GM12891 (cell line): ENCODE measurements at places on chromosomes 6 and 20.

DNA sequence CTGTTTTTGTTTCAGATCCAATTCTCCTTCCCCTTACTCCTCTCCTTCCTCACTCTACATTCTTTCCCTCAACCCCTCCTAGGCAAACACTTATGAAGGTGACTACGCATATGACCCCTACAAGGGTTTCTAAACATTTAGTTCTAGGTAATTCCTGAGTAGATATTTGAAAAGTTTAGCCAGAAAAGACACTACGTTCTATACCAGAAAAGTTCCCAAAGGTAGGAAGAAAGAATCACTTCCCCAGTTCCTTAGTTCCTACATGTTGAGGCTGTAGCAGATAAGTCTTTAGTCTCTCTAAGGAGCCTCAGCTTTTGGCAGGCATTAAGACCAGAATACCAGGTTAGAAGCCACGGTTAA is 11.6 kb downstream of the POU3F2 start:
- no peak for DNase-seq

- DNase-seq, result no peak
These were observed 48.7 kb downstream of the UNC5CL start for GRCh38 chr6:40990301-40990700.

DNA sequence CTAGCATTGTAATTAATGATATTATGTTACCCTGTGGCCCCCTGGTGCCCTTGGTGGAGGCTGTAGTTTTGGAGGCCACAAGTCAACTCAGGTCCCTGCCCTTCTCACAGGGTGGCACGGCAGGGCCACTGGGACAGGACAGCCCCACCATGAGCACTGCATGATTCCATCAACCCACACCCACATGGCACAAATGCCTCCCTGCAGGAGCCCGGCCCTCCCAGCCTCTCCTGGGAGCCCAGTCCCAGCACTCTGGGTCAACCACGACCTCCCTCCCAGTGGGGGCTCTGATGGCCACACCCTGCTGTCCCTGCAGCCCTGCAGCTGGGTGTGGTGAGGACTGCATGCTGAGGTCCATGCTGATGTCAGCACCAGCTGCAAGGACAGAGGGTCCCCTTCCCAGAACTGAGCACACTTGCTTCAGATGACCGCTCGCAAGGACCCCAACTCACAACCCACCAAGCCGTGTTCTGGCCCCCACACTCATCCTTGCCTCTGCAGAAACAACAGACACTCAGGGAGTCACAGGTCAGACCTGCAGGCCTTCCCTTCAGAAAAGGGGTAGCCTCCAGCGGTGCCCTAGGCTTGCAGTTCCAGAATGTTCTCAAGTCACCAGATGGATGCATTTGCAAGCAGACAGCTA is 15.7 kb upstream of the CST7 start:
- no peak for DNase-seq

DNA sequence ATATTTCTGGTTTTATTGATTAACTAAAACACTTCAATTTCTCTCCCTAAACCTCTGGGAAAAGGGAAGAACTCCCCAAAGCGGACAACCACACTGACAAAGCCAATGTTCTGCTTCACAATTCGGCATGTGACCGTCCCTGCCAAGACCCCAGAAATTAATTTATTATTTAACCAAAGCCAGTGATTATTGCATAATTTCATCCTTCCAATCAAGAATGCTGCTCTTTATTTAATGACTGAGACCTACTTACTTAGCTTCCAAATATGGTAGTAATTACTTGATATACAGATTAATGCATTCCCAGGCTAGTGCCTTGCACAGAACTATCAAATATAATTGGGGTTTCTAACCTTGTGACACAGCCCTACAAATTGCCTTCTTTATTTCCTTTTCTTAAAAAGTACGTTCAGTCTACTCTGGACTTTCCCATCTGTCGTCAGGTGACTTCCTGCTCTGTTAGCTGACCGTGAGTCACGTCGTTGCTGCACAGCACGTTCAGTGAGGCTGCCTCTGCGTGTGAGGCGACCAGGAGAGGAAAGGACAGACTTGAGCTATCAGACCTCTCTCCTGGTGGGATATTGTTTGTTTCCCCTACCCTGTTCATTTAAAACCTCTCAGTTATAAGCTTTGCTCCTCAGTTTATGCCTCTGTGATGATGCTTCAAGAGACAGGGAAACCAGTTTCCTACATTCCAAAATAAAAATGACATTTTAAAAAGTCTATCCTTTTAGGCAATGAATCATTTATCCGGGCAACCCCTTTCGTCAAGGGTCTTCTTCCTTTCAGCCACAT is 55.7 kb upstream of the TNFAIP3 start:
- peak; percentile 55 for DNase-seq

DNA sequence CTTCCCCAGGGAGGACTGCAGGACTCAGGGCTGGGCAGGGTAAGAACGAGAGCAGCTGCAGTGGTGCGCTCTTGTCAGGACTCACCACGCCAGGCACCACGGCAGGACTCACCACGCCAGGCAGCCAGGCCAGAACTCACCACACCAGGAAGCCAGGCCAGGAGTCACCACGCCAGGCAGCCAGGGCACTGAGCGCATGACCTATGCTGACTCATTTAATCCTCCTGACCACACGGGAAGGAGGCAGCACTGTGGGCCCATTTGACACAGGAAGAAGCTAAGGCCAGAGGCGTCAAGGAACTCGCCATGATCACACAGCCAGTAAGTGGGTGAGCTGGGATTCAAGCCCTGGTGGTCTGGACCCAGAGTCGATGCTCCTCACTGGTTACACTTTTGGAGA is 189.3 kb downstream of the PREX1 start:
- no peak for DNase-seq

DNA sequence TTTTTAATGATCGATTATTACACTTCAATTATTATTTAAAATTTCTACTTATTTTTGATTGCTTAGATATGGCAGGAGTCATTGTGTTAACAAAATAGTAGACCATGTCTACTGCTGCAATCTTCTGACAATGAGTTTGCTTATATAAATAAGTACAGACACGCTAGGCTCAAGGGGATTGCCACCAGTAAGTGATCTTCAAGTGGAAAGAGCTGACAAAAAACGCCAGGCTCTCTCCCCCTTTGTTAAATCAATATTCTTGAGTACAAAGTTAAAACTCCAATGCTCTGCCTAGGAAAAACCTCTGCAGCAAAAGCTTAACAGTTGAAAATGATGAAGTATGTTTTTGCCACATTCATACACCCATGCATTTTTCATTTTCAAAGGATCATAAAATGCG is 738.1 kb downstream of the HDGFL1 start:
- DNase-seq, result no peak

- DNase-seq, result no peak
These were observed 806 bp downstream of the HLA-DOB start for GRCh38 chr6:32815996-32816395.

DNA sequence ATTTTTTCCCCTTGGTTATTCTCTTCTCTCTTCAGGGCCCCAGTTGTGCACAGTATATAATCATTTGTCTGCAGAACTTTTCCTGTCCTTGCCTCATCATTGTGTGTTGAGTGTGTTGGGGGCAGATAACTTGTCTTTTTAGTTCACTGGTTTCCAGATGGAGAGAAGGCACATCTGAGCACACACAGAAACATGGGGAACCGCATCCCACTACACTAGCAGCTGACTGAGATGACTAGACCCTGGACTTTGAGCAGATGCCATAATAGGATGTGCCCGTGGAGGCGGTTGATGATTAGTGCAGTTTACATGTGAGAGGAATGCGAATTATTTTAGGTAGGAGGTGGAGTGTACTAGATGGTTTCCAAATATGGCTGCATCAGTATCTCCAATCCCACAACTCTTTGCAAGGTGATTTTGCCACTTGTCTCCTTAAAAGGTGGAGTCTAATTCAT is 26.5 kb upstream of the SH3BGRL2 start:
- no peak for DNase-seq

GRCh38 chr20:44739942-44740341 is 5.7 kb upstream of the KCNK15 start:
- no peak for DNase-seq

GRCh38 chr20:10415013-10415650 is 18.9 kb downstream of the MKKS start:
- DNase-seq, result no peak

DNA sequence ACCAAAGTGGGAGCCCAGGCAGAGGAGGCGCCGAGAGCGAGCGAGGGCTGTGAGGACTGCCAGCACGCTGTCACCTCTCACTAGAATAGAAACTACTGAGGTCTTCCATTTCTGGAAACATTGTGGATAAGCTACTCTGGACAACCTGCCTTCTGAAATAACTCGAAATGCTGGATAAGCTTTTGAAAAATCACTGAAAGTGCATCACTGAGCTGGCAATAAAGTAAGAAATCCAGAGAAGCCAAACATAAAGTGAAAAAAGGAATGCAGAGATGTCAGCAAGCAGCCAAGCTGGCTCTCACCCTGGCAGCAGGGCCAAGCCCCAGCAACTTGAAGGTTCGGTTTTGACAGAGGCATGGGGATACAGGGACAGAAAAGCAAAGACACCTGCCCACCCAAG is 59.2 kb upstream of the MYLIP start:
- no peak for DNase-seq

DNA sequence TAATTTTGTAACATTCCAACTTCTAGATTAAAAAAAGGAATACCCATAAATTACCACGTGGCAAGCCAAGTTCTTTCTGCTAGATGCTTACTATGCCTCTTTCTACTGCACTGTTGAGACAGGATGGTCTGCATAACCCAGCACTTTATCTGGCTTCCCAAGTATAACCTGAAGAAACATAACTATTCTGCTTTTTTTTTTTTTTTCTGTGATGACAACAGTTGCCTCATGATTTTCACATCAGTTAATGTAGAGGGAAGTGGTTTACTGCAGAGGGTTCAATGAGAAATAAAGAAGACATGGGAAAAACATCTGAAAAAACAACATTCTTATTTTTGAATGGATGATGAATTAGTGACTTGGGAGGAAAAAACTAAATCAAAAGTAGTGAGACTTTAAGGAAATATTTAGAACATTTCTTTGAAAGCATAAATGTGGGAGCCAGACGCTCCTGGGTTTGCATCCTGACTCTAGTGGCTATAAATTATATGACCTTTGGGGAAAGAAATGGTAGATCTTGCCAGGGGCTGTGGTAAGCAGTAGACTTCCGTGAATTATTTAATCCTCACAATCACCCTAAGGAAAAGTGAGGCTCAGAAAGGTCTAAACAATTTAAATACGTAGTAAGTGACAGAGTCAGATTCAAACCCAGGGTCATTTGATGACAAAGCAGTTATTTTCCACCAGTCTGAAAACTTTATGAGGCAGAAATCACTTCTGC is 230.7 kb downstream of the PHACTR1 start:
- DNase-seq, result no peak

- no peak for DNase-seq
These were observed 224.2 kb upstream of the SYNCRIP start for GRCh38 chr6:85866758-85867401.

DNA sequence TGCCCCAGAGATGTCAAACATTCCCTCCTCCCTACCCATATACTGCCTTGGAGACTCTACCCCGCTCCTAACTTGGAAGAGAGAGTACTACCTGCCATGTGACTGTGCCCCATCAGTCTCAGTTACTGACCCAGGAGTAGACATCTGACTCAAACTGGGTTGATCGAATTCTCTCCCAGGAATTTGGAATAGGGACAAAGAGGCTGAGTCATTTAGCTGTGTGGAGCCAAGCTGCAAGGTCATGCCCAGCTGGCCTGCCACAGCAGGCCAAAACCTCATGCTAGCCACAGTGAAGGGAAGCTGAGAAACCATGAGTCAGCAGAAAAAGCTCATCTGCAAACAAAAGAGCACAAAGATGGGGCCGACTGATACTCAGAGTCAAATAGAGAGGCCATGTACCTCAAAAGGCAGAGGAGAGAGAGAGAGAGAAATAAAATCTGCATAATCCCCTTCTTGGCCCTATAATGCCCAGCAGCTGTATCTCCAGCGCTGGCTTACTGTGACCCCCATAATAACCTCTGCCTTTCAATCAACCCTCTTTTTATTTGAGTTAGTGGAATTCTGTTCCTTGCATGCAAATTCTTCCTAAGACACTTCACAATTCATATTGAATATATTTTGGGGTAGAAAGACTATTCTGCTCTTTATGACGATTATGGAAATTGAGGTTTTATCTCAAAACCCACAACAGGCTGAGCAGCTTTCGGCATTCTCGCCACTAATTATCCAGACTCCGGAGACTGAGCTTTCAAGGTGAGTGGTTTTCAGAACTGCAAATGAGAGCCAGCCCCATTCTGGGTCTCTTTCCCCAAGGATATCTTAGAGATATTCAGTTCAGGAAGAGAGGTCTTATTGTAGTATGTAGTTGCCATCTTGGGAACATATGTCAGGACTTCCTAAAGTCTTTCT is 21.4 kb upstream of the AKIRIN2 start:
- no peak for DNase-seq

DNA sequence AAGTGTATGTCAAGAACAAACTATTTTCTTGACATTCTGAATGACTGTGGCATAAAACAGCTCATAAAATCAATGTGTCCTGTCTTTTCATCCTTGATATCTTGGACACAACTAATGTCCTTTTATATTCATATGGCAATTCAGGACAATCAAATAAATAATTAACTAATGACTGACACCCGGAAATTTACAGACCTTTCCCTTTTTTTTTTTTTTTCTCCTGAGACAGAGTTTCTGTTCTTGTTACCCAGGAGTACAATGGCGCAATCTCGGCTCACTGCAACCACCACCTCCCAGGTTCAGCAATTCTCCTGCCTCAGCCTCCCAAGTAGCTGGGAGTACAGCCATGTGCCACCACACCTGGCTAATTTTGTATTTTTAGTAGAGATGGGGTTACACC is 107.1 kb upstream of the LGSN start:
- no peak for DNase-seq

GRCh38 chr6:114537977-114538376 is 195.2 kb upstream of the HS3ST5 start:
- DNase-seq, result no peak

- no peak for DNase-seq
These were observed 515.9 kb downstream of the GRIK2 start for GRCh38 chr6:101909366-101909765.
